SK-N-MC (cell line): ENCODE measurements at places on chromosomes 12 and 14.

GRCh38 chr12:123471374-123472068 lies 13.6 kb downstream of the SNRNP35 start:
- no peak for DNase-seq

GRCh38 chr14:25049568-25050268 lies at the start of gene STXBP6:
STXBP6 (minus strand) TSS chr14:25050147; CDS start chr14:24974818, 75,329 bp downstream.
- DNase-seq: no peak

DNA sequence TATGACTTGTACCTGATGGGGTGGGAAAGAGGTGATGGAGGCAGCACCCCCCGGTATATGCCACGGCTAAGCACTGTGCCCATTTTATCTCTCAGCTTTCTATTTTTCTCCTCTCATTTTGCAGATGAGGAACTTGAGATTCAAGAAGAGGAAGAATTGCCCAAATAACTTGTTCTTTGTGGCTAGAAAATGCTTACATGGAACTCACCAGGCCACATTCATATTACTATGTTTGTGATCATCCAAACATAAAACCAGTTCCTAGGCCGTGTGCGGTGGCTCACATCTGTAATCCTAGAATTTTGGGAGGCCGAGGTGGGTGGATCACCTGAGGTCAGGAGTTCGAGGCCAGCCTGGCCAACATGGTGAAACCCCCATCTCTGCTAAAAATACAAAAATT lies 14.5 kb upstream of the PSMD9 start:
- DNase-seq: no peak

GRCh38 chr14:21264025-21264801 lies 5.0 kb downstream of the HNRNPC start:
- DNase-seq: no peak

DNA sequence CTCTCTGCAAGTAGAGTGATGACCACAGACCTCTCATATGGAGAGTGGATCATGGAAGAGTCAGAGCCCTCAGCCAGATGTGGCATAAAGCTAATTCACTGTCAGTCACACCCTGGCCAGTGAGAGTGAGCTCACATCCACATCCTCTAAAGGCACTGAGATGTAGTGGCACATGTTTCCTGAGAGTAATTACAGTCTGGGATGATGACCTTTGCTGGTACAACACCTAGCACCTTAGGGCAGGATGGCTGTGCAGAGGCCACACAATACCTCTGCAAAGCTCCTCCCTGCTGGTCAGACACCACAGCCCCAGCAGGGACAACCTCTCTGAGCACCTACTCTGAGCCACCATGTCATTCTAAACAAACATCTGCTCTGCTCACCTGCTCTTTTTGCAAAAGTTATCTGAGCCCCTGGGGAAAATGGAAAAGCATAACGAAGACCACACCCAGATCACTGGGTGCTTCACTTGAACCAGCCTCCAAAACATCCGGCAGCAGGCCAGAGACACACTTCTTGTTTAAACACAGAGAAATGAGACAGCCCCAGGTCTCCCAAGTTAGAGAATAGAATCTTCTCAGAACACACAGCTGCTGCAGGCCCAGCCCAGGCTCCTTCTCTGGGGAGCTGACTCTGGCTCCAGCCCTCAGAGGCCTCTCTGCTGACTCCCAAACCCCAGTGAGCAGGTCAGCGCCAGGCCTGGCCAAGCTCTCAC lies 30.3 kb downstream of the PITPNM2 start:
- DNase-seq: no peak

- DNase-seq: no peak
These were observed 44.6 kb upstream of the FAR2 start for GRCh38 chr12:29104516-29104915.

GRCh38 chr12:68814490-68815231 lies 6.7 kb downstream of the MDM2 start:
- DNase-seq: no peak

DNA sequence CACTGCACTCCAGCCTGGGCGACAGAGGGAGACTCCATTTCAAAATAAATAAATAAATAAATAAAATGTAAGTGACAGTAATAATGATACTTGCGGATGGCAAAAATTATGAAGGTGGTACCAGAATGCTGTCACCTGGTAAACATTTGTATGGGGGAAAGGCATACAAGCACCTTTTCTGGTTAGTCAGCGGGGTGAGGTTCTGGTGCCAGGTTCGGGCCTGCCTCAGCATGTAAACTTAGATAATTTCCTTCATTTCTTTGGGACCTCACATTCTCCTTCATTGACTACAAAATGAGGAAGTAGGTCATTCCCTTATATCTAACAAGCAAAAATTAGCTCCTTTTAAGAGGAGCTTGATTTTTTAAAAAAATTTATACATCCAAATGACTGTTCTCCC lies 10.8 kb downstream of the VTI1B start:
- no peak for DNase-seq

DNA sequence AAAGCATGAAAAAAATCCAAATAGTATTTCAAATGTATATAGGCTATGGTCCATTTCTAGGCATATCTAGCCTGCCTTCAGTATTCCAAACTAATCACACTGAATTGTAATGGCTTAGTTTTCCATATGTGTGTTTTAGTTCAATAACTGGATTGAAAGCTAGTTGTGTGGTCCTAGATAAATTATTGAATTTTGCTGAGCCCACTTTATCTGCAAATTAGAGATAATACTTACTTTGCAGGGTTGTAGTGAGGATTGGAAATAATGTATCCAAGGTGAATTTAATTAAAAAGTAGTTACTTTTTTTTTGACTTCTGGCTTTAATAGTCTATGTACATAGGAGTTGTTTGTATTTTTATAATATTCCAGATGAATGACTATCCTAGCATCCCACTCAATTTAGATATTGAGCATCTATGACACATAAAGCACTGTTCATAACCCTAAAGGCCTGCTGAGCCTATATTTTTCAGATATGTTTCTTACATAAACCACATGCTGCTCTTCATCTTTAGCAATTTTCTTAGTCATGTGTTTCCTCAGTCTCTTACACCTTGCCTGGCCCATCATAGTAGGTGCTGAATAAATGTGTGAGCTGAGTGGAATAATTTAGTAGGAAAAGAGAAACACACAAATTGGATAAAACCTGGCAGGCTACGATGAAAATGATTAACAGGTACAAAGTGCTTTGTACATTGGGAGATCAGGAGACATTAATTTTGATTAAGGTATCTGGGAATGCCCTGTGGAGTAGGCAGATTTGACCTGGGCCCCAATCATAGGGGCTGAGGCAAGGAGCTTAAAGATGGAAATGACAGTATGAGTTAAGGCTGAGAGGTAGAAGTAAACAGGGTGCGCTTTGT lies 1.1 kb upstream of the ATP23 start:
- DNase-seq: no peak

DNA sequence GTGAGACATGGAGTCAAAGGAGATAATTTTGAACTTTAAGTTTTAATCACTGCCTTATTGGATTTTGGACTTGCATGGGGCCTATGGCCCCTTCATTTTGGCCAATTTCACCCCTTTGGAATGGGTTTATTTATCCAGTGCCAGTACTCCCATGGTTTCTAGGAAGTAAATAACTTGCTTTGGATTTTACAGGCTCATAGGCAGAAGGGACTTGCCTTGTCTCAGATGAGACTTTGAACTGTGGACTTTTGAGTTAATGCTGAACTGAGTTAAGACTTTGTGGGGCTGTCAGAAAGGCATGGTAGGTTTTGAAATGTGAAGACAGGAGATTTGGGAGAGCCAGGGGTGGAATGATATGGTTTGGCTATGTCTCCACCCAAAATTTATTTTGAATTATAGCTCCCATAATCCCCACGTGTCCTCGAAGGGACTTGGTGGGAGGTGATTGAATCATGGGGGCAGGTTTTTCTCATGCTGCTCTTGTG lies 448.1 kb downstream of the NAV3 start:
- no peak for DNase-seq

DNA sequence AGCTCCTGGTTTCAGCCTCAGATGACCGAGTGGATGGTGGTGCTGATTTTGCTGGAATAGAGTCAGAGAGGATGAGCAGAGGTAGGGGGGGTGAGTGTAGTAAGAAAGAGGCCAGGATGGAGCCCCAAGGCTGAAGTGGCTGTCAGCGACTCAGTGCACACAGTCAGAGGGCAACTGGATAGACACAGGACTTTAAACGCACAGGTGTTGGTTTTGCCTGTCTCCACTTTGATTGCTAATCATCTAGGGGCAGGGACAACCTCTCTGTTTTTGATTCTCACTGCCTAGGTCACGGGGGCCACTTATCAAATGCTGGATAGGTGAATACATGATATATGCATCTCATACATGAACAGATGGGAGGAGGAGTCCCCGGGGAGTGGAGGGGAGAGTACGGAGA lies 99.5 kb downstream of the EGLN3 start:
- no peak for DNase-seq

GRCh38 chr14:89479802-89480201 lies 62.8 kb upstream of the FOXN3 start:
- no peak for DNase-seq

- DNase-seq: no peak
These were observed 1124.7 kb downstream of the FLRT2 start for GRCh38 chr14:86654558-86655184.

- no peak for DNase-seq
These were observed 15.8 kb upstream of the OAS2 start for GRCh38 chr12:112962561-112962960.

DNA sequence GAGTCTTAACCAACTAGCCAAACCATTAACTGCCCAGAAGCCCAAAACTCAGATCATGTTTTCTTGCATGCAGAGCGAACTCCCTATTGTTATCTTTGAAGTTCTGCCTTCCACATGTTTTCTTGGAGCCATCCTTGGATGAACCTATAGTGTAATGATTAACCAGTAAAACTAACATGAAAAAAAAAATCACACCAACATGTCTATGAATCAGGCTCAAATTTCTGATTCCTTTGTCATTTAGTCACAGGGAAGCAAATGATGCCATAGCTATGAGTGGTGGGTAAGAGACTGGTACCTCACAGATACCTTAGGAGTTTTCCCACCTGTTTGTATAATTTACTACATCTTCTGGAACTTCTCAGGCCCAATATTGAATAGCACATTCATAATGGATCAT lies 70.7 kb downstream of the PTPRO start:
- no peak for DNase-seq

GRCh38 chr12:20624718-20625117 lies 70.4 kb upstream of the SLCO1C1 start:
- no peak for DNase-seq

GRCh38 chr14:95833429-95833828 lies 43.2 kb upstream of the TUNAR start:
- no peak for DNase-seq

GRCh38 chr14:58315606-58316005 lies 17.3 kb downstream of the ARID4A start:
- DNase-seq: no peak

DNA sequence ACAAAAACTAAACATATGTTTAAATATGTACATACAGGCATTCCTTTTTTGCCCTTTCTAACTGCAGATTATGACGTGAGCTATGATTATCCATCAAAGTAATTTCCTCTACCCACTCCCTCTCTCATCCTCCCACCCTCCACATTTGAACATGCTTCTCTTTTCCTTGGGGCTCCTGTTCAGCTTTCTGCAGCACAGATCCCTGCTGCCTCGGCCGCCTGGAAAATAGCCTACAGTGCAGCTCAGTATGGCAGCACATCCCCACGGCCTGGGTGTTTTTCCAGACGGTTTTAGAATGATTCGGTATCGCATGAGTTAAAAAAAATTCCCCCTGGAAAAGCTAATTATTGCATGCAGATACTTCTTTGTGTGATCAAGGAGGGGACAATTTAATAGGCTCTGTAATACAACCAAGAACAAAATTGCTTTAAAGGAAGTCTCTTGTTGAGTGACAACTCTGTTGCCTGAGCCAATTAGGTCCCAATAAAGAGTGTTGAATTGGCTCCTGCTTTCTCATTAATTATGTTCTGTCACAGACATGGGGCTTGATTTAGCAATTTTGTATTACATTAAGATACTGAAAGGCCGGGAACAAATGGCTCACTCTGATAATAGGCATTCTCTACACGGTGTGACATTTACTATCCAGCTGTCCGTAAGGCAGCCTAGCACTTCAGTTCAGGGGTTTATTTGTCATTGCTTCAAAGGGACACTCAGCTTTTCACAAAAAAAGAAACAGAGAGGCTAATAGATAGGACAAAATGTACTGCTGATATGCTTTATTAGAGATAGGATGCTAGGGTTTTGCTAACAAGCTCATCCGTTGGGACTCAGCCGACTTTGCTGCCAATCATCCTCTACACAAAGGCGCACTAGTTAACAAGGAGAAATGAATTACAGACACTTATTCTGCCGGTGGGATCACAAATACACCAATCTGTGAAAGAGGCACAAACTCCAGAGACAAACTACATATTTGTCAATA lies 285.8 kb upstream of the G2E3 start:
- no peak for DNase-seq

- peak; percentile 72 for DNase-seq
These were observed 11.0 kb upstream of the GSG1 start for GRCh38 chr12:13114251-13115052.

- no peak for DNase-seq
These were observed 56.7 kb downstream of the SRGAP1 start for GRCh38 chr12:63900922-63901793.
